ENCODE measurements at places on chromosomes 16 and 17.

DNA sequence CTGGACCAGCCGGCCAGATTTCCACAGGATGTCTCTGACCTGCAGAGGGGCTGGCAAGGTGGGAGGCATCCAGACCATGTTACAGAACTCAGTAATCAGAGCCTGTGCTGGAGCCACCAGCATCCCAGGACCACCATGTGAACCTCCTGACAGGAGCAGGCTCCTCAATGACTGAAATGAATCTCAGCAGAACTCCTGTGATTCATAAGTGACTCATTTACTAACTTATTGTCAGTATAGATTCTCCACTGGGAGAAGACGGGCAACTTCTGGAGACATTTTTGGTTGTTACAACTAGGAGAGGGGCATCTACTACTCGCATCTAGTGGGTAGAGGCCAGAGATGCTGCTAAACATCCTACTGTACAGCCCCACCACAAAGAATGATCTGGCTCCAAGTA lies 3.1 kb upstream of the WWOX start:
- no peak for DNase-seq

DNA sequence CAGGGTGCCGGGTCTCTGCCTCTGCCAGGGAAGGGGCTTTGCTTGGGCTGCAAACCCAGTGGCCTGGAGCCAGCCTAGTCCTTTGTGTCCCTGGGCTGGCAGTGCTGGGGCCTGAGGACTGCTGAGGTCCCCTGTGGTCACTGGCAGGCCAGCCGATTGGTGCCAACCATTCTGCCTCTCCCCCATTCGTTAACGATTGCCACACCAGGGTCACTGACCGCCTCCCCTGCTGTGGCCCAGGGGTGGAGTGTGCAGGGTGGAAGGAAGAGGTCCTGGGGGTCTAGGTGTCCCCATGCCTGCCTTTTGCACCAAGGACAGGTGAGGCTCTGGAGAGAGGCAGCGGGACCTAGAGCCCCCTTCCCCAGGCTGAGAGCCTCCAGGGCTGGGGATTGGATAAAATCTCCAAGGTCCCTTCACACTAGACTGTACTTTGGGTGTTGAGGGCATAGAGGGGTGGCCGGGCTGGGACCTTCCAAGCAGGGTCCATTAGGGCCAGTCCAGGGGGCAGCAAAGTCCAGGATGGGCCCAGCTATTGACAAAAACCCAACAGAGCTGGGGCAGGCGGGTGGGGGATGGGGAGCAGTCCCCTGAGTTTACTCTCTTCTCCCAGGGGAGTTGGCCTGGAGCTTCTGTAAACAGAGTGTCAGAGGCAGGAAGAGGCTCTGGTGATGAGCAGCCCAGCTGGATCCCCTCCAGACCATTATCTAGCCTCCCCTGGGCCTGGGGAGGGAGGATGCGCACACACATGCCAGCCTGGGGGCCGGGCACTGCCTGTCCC lies 1.1 kb downstream of the VASN start:
- no peak for DNase-seq

DNA sequence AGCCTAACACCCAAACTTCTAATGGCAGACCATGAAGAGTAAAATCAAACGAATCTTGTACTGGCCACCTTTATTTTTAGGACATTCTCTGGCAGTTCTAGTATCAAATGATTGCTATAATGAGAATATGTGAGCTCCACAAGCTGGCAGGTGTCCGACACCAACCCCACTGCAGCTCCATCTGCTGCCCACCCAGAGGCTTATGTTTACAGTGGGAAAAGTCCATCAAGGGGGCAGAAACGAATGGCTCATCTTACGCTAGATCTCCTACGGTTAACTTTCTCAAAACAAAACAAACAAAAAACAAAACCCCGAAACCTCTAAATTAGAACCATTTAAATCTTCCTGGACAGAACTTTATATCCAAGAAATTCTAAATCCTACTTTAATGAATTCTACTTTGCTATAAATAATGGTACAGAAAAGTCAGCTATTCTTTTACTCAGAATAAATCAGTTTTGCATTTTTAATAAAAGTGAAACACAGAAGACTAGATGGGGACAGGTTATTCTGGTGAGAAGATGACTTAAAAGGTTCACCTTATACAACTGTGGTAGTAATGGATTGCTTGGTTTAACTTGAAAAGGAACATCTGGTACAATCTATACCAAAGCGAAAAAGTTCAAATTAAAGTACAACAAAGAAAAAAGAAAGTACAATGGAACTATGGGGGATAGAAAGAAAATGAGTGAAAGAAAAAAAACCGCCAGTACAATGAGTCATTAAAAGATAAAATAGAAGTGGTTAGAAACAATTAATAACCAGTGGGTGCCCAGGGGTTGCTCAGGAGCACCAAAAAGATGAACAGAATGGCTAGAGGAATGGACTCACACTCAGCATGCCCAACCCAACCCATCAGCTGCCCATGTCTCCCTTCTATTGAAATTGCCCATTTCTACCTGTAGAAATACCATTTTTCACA lies 40.2 kb downstream of the GRB2 start:
- no peak for DNase-seq

DNA sequence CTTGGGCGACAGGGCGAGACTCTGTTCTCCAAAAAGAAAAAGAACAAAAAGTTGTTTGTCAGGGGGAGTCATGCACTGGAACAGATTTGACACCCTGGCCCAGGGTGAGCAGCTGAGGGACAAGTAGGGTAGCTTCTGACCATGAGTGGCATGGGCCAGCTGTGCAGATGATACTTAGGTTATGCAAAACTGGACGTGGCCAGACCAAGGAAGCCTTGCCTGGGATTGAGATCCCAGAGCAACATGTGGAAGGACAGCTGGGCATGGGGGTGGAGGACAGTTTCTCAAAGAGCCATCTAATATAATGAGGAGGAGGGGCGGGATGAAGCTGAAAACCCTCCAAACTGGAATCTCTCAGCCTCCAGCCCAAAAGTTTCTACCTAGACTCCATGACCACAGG lies 19.6 kb upstream of the SLC35B1 start:
- no peak for DNase-seq

DNA sequence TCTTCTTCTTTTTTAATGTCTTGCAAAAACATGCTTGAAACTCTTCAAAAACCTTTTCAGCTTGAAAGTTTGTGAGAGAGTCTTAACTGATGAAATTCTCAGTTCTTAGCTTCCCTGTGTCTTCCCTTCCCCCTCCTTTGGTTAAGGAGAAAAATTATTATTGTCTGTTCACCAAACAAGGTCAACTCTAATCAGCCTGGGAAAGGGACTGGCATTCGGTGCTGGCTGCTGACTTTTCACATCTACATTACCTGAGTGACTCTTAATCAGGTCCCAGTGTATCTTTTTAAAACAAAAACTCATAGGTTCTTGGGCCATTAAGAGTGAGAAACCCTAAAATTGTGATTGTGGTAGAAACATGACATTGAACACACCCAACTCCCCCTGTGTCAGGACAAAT lies 39.1 kb upstream of the AXIN2 start:
- DNase-seq: no peak

DNA sequence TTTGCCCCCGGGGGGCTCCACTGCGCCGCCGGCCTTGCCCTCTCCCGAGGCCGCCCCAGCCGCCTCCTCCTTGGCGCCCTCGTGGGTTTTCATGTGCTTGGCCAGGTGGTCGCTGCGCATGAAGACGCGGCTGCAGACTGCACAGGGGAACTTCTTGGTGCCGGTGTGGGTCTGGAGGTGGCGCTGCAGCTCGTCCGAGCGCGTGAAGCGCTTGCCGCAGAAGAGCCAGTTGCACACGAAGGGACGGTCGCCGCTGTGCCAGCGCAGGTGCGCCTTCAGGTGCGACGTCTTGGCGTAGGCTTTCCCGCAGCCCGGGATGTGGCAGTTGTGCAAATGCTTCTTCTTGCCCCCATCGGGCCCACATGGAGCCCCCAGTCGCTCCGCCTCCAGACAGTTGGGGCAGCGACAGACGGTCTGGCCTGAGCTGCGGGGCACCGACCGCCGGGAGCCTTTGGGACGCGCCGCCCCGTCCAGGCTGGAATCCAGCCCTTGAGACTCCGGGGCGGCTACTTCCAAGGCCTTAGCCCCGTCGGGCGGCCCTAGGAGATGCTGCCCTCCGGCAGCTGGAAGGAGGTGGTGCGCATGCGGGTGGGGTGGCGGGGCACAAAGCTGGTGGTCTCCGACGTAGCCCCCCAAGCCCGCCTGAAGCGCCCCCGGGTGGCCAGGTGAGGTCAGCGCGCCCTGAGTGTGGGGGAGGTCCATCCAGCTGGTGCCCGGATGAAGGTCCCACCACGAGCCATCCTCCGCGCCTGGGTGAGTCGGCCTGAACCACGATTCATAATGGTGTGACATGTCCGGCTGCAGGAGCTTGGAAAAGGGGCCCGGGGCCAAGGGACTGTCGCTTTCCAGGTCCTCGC lies 3.4 kb downstream of the SP6 start:
- DNase-seq: no peak

DNA sequence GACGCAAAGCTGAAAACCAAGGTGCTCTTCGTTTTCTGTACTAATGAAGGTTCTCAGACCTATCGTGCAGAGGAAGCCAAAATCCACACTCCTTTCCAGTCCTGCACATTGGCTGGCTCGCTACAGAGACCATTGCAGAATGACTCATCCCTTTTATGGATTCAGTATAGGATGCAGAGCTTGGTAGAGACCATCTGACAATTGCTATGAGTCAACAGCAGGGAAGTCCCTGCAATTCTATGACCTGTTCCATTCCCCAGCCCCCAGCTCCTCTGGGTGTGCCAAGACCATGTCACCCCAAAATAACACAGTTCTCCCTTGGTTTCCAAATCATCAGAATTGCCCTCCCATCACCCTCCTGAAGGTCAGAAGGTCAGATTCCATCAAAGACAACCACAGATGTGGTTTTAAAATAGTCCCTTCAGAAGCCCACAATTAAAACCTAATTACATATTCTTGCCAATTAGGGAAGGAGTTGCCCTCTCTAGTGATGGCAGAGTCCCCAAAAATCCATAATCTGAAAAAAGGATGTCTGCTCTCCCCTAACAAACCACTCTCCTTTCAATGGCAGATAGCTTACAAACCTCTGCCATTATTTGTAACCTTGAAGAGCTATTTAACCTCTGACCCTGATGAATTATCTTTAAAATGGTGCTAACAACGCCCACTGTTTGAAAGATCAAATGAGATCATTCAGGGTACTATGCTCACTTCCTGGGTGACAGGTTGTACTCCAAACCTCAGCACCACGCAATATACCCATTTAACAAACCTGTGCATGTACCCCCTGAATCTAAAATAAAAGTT lies 108.2 kb upstream of the RBBP6 start:
- no peak for DNase-seq

DNA sequence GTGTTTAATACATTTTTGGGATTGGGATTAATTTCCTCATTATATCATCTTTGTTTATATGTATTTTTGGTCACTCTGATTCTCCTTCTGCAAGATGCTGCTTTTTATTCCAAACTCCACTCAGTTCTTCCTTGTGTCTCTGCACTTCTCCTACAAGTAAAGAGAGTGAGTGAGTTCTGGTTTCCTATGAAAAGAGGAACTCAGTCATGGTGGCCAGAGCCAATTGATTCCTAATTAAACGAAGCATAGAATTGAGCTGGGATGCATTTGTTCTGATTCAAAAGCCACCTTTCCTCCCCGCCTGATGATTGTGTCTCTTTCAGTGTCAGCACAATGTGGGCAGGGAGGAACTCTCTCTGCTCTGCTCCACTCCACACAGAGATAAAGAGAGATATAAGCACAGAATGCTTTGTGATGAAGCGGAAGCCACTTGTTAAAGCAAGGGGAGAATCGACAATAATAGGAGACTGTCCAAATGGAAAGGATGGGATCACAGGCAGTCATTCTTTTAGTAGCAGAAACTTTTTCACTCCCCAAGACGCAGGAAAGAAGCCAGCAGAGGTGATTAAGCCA lies 121.3 kb upstream of the GOT2 start:
- no peak for DNase-seq

DNA sequence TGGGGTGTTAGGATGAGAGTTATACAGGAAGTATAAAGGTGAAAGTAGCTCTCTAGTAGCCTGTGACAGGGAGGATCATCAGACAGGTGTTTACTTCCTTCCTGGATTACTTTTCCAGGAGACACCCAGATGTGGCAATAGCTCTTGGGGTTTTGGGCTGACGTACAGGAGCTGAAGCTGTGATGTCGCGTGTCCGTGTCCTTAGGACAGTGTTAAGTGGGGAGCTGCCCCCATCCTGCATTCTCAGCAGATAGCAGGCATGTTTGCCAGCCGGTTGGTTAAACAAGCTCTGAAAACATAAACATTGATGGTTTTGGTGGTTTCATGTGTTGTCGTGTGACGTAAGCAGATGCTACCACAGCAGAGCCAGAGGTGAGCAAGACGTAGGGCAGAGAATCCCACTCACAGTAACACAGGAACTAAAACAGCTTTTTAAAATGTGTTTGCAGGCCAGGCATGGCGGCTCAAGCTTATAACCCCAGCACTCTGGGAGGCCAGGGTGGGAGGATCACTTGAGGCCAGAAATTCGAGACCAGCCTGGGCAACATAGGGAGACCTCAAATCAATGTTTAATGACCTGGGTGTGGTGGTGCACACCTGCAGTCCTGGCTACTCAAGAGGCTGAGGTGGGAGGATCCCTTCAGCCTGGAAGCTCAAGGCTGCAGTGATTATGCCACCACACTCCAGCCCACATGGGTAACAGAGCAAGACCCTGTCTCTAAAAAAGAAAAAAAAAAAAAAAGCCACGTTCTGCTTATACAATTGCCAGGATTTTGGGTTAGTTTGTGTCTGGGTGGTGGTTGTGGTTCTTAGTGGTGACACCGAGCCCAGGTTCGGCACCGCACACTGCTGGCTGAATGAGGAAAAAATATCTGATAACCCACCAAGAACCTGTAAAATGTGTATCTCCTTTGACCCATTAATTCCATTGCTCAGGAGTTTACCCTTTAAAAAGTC lies 18.2 kb upstream of the IL17C start:
- peak; percentile 30 for DNase-seq

DNA sequence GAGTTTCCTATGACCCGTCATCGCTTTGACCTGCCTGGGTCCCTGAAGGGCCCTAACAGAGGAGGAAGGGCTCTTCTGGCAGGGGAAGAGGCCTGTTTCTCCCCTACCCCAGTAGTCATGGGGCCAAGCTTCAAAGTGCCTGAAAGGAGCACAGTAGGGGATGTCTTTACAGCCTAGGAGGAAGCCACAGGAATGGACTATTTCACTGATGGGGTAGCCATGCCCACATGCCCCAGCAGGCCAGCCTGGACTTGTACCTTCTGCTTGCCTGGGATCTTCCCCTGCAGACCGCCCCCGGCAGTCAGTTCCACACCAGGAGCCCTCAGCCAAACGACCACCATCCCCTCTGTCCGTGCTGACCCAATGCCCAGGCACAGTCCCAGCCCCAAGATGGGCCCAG lies 41.8 kb upstream of the PEMT start:
- DNase-seq: no peak

- no peak for DNase-seq
Observed at GRCh38 chr17:37123941-37124820, 175.4 kb downstream of the AATF start.

- DNase-seq: no peak
Observed at GRCh38 chr17:29710891-29711418, 88.2 kb upstream of the CORO6 start.

GRCh38 chr16:84700446-84701300 lies 873 bp downstream of the USP10 start:
- no peak for DNase-seq

DNA sequence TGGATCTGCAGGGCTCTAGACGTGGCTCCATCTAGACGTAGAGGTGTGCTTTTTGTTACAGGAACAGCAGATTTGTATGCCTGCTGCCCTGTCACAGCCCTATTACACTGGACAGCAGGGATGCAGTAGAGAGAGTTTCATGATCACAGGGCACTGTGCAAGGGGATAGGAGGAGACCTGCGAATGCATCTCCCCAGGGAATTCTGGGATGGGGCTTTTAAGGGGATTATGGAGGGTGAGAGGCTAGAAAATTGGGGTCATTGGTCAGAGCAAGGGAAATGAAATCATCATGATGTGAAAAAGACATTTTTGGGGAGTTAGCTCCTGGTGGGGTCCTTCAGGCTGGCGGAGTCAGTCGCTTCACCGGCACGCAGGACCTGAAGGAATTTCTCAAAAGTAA lies 3.9 kb upstream of the NUPR1 start:
- no peak for DNase-seq

Measured in activated CD4-positive, alpha-beta T cell treated with anti-CD3 and anti-CD28 coated beads, Interleukin-2, amount 50 U/mL, for 24 hours (primary cell).